ENCODE measurements at places on chromosomes 12 and 14.

DNA sequence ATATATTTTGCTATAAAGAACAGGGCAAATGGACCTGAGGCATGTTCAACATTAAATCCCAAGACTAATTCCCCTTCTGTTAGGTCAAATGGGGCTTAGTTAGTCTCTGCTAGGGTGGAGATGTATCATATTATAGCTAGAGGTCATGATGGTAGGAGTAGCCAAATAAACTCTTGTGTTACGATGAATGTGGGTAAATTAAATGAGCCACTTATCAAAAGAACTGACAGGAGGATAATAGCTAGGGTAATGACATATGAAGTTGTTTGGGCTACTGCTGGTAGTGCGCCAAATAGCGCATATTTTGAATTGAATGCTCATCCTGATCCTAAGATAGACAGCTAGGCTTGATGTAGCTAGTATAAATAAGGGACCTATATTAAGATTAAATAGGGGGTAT lies 445.0 kb downstream of the GXYLT1 start:
- ATAC-seq = no peak

- ATAC-seq = peak; percentile 99
These were observed at the start of the genes NUP37 and PARPBP for GRCh38 chr12:102119674-102120563. NUP37 (minus strand) TSS chr12:102120114; CDS start chr12:102118518, 1,596 bp downstream. PARPBP (plus strand) TSS chr12:102120183; CDS start chr12:102123889, 3,706 bp downstream.

- ATAC-seq = no peak
These were observed 16.9 kb downstream of the GPRC5A start for GRCh38 chr12:12908252-12908651.

GRCh38 chr14:50523271-50524041 lies 8.9 kb downstream of the MAP4K5 start:
- ATAC-seq = no peak

DNA sequence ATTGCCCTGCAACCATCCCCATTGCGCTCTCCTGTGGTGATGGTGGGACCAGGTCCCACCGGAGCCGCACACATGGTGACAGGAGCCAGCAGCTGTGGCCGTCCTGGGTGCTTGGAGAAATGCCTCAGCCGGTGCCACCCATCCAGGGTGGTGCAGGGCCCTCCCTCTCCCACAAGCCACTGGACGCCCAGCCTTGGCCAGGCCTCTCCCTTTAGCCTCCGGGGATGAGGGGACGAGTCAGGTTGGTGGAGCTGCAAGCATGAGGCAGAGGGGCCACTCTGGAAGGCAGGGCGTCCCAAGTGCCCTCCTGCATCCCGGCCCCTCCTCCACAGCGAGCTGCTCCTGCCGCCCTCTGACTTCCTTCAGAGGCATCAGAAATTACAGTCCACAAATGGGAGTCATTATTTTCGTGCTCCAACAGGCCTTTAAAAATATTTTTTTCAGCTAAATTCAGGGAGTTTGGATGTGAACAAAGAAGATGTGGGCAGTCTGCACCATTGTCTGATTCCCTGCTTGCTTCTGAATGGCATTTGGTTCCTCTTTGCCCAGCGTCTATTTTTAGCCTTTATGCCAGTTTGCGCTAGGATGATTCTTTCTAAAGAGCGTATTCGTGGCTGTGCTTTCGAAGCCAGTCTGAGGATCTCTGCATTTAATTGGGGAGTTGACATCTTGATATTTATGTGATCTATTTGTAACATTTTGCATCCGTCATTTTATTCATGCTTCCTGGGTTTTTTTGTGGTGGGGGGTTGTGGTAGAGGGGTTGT lies 189.4 kb downstream of the ADGRD1 start:
- no peak for ATAC-seq

DNA sequence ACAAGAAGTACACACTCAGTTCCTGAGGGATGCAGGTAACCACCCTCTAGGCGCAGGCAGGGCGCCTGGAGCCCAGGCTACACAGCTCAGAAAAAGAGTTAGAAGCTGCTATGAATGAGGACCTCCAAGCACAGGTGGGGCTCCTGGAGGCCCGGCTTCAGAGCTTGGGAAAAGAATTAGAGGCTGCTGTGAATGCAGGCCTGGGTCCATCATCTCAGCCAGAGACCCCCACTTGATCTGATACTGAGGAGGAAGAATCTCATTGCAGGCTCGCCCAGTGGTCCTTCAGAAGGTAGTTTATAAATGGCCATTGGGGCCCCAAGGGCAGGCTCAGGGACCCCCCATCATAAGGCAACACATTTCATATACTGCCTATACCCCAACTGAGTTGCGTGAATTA lies 556.4 kb downstream of the SLC6A15 start:
- peak; percentile 8 for ATAC-seq

DNA sequence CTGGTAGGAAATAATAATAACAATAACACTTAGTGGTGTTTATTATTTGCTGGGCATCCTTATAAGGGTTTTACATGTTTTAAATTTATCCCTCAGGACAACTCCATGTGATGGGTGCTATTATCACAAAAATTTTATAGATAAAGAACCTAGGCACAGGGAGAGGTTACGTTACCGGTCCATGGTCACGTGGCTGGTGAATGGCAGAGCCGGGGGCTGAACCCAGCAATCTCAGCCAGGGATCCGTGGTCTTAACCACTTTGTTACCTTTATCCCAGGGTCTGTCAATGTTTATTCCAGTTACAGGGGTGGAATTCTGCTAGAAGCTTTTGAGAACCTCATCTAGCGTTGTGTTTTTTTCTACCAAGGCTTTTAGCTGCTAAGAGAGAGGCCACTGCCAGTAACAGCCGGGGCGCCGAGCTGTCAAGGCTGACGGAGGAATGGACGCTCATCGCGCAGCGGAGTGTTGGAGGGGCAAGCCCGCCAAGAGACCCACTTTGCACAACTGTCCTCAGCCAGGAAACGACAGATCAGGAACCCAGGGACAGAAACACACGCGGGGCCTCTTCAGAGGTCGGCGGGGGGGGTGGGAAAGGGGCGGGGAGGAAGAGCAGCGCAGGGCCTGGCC lies 418 bp downstream of the AMN1 start:
- peak; percentile 35 for ATAC-seq

DNA sequence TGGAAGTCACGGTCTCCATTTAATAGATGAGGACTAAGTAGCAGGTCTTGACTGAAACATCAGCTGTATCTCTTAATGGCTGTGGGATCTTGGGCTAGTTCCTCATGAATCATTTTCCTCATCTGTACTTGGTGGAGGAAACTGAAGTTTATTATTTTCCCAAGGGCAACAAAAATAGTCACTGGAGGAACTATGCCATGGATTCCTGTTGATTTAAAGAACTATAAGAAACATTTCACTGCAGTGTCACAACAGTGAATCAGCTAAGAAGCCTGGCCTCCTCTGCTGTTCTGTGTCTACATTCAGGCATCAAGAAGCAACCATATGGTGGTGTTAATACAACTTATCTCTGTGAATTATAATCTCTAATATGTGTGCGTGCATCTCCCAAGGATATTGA lies 200.5 kb downstream of the STXBP6 start:
- ATAC-seq = no peak

- ATAC-seq = peak; percentile 53
These were observed 5.5 kb upstream of the SCARB1 start for GRCh38 chr12:124869059-124869665.

- no peak for ATAC-seq
These were observed 419.7 kb downstream of the ATP23 start for GRCh38 chr12:58361056-58361455.

- ATAC-seq = no peak
These were observed 102.3 kb downstream of the RERG start for GRCh38 chr12:15118955-15119354.

DNA sequence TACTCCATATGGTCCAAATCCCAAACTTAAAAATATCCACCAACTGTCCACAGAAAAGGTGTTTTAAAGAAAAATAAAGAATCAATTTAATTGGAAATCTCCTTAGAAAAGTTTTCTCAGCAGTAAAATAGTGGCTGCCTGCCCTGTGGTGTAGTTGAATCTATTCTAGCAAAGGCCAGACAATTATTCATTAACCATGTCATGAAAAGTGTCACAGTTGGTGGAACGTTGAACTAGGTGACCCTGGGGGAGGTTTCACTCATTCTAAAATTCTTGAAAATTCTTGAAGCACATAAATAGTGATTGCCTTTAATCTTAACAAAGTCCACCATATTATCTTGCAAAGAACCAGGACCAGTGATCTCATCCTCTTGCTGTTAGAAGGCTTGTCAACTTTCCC lies 78.4 kb upstream of the GZMB start:
- no peak for ATAC-seq

- no peak for ATAC-seq
These were observed 119.3 kb downstream of the SOX5 start for GRCh38 chr12:23830210-23830609.

DNA sequence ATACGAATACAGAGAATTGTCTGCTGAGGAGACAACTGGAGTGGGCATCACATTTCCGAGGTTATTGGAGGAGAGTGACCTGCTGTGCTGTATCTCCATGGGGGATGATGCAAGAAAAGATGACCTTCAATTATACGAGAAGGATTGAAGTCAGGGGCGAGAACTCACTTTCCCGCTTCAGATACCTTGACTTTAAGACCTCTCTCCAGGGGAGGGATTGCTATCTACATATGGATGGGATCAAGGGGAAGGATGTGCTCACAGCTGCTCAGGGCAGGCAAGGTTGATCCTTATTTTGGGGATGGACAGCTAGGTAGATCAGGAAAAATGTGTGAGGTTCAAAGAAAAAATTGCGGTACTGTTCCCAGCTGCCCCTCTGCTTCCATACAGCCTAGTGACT lies 24.4 kb downstream of the NEUROD4 start:
- no peak for ATAC-seq

DNA sequence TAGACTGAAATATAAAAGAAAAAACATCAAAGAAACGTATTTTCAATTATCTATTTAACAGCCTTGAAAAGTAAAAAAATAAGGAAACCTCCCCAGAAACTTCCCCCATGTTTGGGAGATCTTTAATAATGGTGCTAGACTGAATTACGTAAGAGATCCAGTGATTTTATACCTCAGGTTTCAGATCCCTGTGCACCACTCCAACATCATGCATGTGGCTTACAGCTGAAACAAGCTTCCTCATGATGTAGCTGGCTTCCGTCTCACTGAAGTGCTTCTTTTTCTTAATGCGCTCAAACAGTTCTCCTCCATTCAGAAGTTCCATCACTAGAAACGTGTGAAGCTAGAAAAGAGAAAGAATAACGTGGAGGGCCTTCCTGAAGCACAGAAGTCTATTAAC lies 78.0 kb upstream of the TTC7B start:
- ATAC-seq = no peak

DNA sequence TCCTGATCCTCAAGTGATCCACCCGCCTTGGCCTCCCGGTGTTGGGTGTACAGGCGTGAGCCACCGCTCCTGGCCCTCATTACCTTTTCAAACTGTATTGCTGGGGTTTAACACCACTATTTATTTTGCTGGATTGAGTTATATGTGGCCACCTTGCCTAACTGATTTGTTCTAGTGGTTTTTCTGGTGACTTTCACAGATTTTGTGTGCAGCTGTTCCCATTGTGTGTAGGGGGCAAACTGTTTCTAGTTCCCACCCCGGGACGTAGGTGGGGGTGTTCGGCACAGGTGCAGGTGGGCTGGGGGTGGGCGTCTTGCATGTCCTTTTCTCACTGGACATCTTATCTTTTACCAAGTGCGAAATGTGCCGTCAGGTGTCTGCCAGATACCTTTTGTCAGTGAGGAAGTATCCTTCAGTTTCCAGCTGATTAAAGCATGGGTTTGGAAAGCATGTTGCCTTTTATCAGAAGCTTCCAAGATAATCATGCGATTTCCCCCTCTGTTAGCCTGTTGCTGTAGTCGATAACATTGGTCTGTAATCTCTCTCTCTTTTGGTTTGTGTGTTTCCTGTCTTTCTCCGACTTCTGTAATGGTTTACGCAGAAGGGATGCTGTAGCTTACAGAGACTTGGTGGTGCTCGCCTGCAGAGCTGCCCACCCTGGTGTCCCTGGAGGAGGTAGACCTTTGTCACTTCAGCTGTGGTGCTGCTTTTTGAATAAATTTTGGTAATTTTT lies 33.6 kb downstream of the AACS start:
- ATAC-seq = no peak

- ATAC-seq = no peak
These were observed 644 bp upstream of the PPP4R4 start for GRCh38 chr14:94173471-94173884.

DNA sequence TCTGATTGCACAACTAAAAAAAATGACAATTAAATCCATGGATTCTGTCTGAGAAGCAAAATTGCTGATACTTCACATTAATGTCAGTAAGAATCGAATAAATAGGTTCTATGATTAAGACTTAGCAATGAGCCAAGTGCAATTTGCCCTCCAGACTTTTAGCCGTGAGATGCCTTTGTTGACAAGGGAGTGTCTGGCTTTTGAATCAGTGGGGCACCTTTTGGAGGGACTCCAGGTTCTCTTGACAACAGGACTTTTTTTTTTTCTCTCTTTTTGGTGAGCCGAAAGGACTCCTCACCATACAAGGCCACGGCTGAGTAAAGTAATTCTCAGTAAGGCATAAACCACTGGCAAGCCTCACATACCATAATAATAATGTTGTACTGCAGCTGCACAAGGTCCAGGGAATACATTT lies 4.7 kb upstream of the MDM1 start:
- no peak for ATAC-seq

DNA sequence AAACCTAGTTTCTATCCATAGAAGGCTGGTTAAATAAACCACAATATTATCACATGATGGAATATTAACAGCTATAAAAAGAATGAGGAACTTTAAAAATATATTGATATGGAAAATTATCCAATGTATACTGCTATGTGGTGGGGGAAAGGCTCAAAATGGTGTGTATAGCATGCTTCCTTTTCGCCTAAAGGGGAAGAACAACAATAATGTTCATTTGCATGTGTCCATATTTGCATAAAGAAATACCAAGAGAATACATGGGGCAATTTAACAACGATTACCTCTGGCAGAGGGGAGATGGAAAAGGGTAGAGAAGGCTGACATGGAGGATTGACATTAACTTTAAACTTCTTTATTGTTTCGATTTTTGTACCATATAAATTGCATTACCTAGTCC lies 121.3 kb upstream of the PARP11 start:
- ATAC-seq = no peak

- no peak for ATAC-seq
These were observed 1010.5 kb upstream of the NOVA1 start for GRCh38 chr14:27608377-27608776.

- no peak for ATAC-seq
These were observed 6.2 kb upstream of the DIO3 start for GRCh38 chr14:101554991-101555668.

DNA sequence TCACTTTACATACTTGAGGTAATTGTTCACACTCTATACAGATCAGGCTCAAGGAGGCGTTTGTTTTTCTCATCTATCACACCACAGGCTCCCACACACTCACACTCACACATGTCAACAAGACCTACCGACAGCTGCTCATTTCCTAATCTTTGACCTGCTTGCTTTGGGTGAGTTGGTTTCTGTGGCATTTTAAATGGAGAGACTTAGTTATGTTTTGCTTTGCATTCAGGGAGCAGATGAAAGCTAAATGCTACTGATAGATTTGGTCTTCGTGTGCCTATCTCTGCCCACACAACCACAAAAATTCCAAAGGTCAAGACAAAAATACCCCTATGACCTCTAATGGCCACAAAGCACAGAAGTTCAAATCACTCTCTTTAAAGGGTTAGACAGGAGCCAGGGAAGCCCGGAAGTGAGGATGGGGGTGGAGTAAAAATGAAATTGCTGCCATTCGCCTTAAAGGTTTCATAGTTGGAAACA lies 203.5 kb upstream of the G2E3 start:
- peak; percentile 78 for ATAC-seq

- ATAC-seq = no peak
These were observed 23.5 kb downstream of the ATP5MC2 start for GRCh38 chr12:53652366-53652765.

Data from stimulated activated memory B cell treated with anti-CD40 and anti-IgM and Interleukin-4, amounts not matched to agents 10 μg/mL and 1 μg/mL and 100 μg/mL, for 72 hours (primary cell).